HFFc6 (cell line): ENCODE measurements at places on chromosomes 7 and 10. TPM values are rescaled to one million over a fixed set of nuclear protein-coding genes. Genes with fewer than 3 reads are reported as not detected.

The IL6 gene
- 29.6 and 47.3 TPM in 2 replicates for total RNA-seq

GRCh38 chr10:59965899-59966650 lies 59.7 kb upstream of the CCDC6 start:
- DNase-seq: no peak

DNA sequence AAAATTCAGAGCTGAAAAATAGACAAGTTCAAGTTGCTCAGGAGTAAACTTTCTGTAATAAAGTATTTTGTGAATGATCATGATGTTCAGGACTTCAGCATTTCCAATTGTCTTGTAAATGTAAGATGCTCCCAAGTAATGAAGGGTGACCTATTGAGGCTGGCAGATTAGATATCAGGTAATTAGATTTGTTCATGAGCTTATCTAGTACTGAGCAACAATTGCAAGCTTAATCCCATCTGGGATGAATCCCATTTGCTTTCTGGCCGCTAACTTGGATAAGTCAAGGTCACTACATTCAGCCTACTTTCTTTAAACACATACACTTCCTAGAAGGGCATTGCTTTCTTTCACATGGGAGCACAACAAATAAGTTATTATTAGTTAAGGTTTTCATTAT lies 82.4 kb upstream of the ITGB1 start:
- DNase-seq: no peak

DNA sequence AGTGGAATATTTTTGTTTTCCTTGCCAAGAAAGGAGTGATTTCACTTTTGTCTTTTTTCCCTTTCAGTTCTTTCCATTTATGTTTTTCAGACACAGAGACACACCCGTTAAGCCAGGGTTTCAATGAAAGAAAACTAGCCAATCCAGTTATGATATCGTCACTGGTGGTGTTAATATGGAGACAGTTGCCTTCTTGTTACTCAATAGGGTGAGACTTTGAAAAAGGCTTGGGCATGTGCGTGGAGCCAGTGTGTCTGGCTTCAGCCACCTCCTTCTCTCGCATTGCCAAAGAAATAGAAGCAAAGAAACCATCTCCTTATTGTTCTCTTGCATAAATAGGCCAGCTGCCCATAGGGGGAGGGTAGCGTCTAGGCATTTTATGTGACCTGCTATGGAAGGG lies 84.1 kb upstream of the DLX6 start:
- no peak for DNase-seq

DNA sequence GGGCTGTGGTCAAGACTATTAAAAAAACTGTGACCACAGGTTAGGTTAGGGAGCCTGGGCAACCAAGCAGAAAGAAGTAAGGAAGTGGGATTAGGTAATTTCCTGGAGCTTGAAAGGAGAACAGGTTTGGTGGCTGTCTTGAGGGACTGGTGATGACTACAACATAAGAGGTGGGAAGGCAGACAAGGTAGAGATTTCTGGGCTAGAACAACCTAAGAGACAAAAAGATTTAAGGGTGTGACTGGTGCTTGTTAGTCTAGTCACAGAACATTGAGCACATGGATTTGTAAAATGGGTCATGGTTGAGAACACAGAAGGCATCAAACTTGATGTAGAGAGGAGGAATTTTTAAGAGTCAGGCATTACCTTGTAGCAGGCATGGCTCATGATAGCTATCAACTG lies 123.7 kb upstream of the ASAH2 start:
- no peak for DNase-seq

GRCh38 chr10:78759456-78760120 lies 309.2 kb upstream of the ZMIZ1 start:
- DNase-seq: no peak

The NUTM2D gene
- 0.52 to 0.71 TPM (median 0.66 TPM) in 3 replicates for total RNA-seq

The ARHGEF35 gene
- not detected in 3 replicates for total RNA-seq

GRCh38 chr7:30224511-30225062 lies 59.8 kb upstream of the ZNRF2 start:
- DNase-seq: peak; percentile 43

The CPVL gene
- total RNA-seq: not detected in 3 replicates

The CCAR1 gene
- 48.2 to 59.0 TPM (median 53.7 TPM) in 3 replicates for total RNA-seq

- peak; percentile 63 for DNase-seq
Observed at GRCh38 chr10:80199828-80200227, 5.5 kb downstream of the ANXA11 start.

DNA sequence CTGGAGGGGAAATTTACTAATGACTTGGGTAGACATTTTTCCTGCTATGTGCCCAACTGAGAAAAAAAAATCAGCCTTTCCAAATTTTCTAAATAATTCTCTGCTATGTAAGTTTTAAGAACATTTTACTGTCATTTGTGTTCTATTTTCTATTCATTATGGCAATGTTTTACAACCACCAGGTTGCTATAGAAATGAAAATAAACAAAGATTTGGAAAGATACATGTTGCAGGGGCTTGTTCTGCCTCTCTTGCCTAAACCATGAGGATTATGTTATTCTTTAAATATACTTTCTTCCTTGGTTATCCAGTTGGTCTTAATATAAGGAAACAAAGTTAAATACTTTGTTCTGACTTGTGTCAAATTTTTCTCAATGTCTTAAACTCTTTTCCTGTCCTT lies 257.2 kb downstream of the TWIST1 start:
- no peak for DNase-seq
